Hematopoietic multipotent progenitor cell treated with erythropoietin and hydrocortisone succinate and interleukin-3 and kit ligand, for 4 days (in vitro differentiated cells): ENCODE measurements at places on chromosomes 6 and 20.

DNA sequence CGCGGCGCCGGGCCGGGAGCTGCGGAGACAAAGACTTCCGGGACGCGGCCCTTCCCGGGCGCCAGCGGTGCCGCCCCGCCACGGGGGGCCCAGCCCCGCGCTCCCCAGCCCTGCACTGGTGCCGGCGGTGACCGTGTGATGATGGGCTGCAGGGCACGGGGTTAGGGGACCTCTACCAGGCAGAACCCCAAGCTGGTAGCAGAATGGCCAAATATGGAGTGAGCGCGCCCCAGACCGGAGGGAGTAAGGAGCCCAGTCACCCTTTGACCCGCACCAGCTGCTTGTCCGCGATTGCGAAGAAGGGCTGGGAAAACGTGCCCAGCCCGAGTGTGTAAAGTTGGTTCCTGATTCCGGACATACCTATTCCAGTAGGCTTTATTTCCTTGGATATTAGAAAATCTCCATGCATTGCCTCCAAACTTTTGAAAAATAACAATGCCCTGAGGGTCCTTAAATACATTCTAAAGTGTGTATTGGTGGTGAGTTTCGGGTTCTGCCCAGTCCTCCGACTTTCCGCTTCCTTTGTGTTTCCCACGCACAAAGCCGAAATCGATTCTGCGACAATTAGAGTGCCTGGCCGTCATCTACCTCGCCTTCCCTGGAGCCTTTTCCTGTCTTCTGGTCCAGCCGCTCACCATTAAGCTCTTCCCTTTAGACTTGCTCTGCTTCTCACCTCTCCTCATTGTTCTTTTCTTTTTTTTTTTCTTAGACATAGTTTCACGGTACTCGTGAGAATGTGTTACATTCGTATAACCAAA, 1.1 kb downstream of the ABRACL start:
- peak; percentile 86 for DNase-seq

GRCh38 chr6:142408409-142408808, 106.6 kb downstream of the ADGRG6 start:
- DNase-seq: peak; percentile 29

DNA sequence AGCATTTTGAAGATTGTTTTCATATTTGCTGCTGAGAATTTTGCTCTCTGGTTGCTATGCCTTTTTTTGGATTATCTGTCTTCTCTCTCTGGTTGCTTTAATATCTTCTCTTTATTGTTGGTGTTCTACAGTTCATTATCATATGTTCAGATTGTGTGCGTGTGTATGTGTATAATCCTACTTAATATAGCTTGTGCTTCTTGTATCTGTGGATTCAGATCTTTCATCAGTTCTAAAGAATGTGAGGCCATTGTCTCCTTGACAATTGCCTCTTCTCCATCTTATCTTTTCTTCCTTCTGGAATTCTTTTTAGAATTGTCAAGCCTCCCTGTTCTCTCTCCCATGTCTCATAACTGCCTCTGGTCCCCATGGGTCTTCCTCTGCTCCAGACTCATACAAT, 195.4 kb downstream of the CDC5L start:
- DNase-seq: no peak

DNA sequence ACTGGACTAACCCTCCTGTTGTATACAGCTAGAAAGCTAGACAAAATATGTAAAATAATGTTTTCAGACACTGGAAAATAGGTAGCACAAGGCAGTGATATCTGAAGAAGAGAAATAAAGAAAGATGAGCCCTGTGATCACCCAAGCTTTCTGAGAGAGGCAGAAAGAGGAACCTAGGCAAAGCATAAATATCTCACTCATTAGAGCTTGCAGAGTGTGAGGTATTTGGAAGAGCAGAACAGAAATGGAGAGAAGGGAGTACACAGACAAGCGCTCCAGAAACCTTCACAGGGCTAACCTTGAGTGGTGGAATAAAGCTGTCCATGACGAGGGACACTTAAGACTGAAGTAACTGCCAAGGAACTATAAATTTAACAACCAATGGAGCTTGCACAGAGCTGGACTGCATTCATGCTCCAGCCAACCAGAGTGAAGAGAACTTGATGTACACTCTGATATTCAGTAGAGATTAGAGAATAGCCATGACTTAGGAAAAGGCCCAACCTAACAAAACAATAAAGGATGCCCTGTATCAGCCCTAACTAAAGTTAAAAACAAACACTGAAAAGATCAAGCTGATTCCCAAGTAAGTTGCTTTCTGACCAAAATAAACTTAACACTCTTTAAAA, 280.9 kb upstream of the STXBP5 start:
- peak; percentile 51 for DNase-seq

GRCh38 chr6:79782792-79783580, 151.9 kb downstream of the SH3BGRL2 start:
- no peak for DNase-seq

DNA sequence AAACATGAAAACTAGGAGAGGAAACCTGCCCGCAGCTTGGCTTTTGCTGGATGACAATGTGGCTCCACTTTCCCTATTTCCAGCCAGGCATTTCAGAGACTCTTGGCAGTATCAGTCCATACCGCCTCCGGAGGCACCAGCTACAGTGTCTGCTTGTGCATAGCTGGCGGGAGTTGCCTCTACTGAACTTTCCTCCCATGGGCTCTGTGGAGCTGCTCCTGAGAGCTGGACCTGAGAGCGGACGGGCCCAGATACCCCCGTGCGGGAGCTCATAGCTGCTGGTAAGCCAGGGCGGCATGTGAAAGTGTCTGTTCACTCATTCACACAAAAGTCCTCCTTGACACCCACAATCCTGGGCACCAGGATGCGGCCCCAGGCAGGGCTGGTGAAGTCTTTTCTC, 130.3 kb upstream of the PMEPA1 start:
- DNase-seq: no peak

GRCh38 chr6:8953310-8953709, 518.0 kb upstream of the SLC35B3 start:
- no peak for DNase-seq

GRCh38 chr6:24069526-24069925, 56.5 kb upstream of the NRSN1 start:
- DNase-seq: no peak

DNA sequence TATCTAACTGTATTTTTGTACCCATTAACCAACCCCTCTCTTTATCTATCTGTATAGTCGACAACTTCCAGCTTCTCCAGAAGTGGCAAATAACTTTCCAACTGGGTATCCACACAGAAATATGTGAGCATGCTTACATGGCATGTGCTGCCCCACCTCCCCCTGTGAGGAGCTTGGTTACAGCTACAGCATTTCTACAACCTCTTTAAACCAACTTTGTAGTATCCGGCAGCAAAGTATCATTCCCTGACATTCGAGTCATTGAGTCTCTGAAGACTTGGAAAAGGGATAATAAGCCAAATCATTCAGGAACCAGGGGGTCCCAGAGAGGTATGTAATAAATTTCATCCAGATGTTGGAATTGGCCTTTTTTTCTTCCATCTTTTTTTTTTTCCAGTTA, 48.2 kb upstream of the ASIP start:
- DNase-seq: no peak

DNA sequence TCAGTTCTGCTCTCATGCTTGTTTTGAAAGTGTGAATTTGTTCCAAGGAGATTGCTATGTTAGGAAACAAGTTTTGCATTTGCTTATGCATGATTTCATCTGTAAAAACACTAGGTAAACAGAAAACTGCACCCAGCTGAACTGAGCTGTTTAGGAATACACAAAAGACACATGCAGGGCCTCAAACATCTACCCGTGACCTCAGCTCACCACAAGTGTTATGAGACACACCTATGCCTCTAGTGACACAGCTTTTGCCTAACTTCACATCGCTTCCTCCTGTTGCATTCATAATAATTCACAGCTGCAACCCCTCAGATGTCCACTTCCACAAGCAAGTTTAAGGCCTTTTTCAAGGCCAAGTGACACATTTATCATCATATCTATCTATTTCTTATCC, 98.0 kb upstream of the SLC24A3 start:
- no peak for DNase-seq

DNA sequence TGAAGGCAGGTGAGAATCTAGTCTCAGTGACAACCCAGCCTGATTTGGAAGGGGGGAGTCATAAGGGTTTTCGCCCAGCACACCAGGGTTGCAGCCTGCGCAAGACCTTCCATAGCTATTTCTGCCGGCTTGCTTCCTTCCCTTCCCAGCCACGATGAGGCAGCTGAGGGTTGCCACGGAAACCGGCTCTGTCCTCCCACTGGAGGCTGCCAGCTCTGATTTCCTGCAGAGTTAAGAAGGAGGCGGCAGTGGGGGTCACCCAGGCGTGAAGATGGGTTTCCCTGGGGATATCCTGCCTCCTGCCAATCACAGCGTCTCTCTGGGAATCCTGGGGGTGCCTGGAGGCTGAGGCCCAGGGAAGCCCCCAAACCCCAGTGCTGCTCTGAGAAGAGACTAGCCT, 23.1 kb upstream of the KCNB1 start:
- peak; percentile 8 for DNase-seq
